ENCODE measurements at places on chromosomes 5 and 9.
A peak's percentile ranks its signal among the peaks of the same experiment; 100 is the strongest.

- no peak for DNase-seq
These were observed 219.8 kb downstream of the ACTL7B start for GRCh38 chr9:108636013-108636412.

- DNase-seq = no peak
These were observed 202.9 kb upstream of the MSX2 start for GRCh38 chr5:174521449-174521848.

DNA sequence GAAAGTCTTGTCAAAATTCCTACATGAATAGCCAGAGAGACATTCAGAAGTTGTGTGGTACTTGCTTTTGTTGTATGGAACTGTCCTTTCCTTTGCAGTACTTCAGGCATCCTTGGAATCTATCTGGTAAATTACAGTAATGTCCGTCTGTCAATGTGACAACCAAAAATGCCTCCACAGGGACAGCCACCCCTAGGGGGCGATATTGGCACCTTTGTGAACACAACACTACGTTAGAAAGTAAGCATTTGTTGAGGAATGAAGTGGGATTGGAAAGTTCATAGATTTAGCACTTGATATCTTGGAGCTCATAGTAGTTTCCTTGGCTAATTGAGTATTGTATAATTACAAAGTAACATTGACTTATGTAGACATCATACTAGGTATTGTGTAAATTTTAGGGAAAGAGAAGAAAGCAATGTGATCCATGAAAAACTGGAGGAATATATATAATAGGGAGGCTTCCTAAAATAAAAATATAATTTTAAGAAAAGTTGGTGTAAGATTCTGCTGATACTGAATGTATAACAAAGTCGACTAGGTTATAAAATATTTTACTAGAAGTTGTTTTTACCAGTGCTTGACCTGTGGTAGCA, 32.7 kb downstream of the TMEFF1 start:
- DNase-seq = peak; percentile 2

- DNase-seq = no peak
These were observed 70.2 kb downstream of the ECPAS start for GRCh38 chr9:111413996-111414395.
